ENCODE measurements at places on chromosomes 7 and 10.

GRCh38 chr7:107039199-107039900, 5.2 kb upstream of the PRKAR2B start:
- DNase-seq = no peak

- DNase-seq = no peak
Observed at GRCh38 chr7:122352454-122352853, 47.9 kb upstream of the FEZF1 start.

- DNase-seq = no peak
Observed at GRCh38 chr7:33774762-33775523, 130.4 kb upstream of the BMPER start.

DNA sequence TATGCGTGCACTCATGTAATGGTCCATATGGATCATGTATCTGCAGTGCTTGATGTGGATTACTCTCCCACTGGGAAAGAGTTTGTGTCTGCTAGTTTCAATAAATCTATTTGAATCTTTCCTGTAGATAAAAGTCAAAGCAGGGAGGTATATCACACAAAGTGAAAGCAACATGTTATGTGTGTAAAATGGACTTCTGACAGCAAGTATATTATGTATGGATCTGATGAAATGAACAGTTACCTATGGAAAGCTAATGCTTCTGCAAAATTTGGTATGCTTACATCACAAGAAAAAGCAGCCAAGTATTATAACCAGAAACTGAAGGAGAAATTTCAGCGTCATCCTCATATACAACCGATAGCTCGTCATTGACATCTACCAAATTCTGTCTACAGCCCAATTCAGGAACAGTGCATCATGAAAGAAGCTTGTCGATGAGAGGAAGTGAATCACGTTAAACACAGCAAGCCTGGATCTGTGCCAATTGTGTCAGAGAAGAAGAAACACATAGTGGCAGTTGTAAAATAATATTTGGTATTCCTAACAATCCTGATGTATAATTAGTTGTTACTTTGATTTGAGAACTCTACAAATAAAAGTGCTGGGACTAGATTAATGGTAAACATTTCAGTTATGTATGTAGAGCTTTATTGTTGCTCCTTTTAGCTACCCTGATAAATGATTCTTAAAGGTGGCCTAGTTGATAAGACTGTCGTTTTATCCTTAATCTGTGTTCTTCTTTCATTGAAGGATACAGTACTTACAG, 14.2 kb upstream of the SYPL1 start:
- DNase-seq = peak; percentile 65

DNA sequence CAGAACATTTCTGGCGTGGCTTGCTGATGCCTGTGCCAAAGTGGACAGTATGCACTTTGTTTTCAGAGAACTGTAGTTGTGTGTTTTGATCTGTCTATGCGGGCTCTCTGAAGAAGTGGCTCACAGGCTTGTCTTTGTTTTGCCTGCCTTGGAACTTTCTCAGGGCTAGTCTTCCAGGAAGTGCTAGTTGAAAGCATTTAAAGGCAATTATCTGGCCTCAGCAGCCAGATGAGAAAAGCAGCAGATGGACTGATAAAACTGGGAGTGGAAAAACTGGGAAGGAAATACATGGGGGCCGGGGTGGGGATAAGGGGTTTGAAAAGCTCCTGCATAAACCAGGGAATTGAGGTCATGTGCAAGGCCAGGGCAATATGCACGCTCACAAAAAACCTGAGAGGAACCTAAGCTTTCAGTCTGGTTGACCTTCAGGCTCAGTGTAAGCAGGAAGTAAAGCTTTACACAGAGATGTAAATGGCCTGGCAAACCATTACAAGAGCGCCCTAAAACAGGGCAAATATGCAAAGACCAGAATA, 94.5 kb downstream of the ZNF33B start:
- no peak for DNase-seq

DNA sequence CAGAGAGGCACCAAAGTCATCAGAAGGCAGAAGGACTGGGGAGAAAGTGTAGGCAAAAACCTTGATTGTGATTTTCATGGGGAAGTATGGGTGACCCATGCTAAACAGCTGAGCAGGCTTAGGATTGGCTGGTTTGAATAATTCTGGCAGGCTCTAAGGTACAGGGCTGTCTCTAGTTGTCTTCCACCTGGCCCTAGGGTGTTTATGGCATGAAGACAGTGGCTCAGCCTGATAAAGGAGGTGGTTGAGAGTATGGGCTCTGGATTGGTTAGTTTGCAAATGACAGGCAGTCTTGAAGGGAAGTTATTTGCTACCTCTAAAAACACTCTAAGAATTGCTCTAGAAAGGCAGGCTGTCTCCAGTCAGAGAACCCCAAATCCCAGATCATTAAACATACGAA, 100.3 kb downstream of the STRA8 start:
- DNase-seq = no peak

- DNase-seq = no peak
Observed at GRCh38 chr7:135601182-135601581, 43.5 kb downstream of the NUP205 start.

GRCh38 chr7:99248391-99249095, 24.1 kb upstream of the MYH16 start:
- peak; percentile 91 for DNase-seq

- no peak for DNase-seq
Observed at GRCh38 chr7:43308913-43309705, 196.7 kb downstream of the HECW1 start.

GRCh38 chr7:10939911-10940703, 33.6 kb upstream of the PHF14 start:
- peak; percentile 99 for DNase-seq

DNA sequence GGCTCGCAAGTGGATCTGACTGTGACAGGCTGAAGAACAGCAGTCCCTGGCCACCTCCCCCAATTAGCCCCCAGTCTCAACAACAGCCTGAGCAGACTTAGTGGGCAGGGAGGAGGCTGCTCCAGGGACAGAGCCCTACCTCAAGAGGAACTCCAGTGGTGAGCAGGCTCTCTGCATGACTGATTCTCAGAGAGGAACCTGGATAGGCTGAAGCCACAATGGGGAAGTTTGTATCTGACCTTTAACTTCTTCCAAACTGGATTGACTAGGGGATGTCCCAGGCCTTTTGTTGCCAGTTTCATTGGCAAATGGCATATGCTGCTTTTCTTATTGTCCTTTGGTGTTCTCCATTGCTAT, 93.0 kb downstream of the ARHGAP22 start:
- DNase-seq = peak; percentile 74

- no peak for DNase-seq
Observed at GRCh38 chr10:102888048-102888447, 18.8 kb downstream of the AS3MT start.

DNA sequence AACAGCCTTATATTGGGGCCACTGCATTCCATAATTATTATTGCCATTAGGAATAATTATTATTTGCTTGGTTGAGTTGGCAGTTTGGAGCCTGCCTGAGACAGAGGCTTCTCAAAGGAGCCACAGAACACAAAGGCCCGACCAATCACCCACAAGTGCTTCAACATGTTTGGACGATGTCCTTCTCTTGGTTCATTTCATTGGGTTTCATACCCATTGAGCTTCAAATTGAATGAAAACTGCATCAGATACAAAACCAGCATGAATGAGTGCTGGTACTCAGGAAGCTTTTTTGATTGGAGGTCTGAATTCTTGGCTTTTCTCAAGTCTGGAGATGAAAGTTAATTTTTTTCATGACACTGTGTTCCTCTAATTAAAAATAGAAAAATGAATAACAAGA, 168.3 kb downstream of the CREB5 start:
- no peak for DNase-seq

Data from NB4 (cell line).